H9 (cell line): ENCODE measurements at places on chromosomes 4 and X. TPM values are rescaled to one million over a fixed set of nuclear protein-coding genes. Genes with fewer than 3 reads are reported as not detected.

- no peaks in the 10 kb centered on the region for H3K27me3 ChIP-seq
- no peak overlapping the region for H3K4me3 ChIP-seq
- DNase-seq = no peak
Observed at GRCh38 chrX:78708816-78709215, 38.7 kb upstream of the LPAR4 start.

GRCh38 chrX:95678679-95679078 lies 1006.0 kb upstream of the DIAPH2 start:
- H3K4me1 ChIP-seq = no peaks in the 10 kb centered on the region; the same call in 1 of the 2 replicates
- no peak overlapping the region for H3K27ac ChIP-seq
- no peaks in the 10 kb centered on the region for H3K27me3 ChIP-seq
- DNase-seq = no peak

GRCh38 chr4:104205116-104205515 lies 289.6 kb downstream of the CXXC4 start:
- no peak for DNase-seq
- H3K4me3 ChIP-seq = no peak overlapping the region
- H3K4me1 ChIP-seq = no peaks in the 10 kb centered on the region

GRCh38 chr4:151766691-151767090 lies 5.9 kb upstream of the GATB start:
- no peak overlapping the region for H3K27ac ChIP-seq
- no peaks in the 10 kb centered on the region for H3K27me3 ChIP-seq
- DNase-seq = no peak
- no peaks in the 10 kb centered on the region for H3K36me3 ChIP-seq
- no peak overlapping the region for H3K4me3 ChIP-seq

- DNase-seq = no peak
- no peaks in the 10 kb centered on the region for H3K27me3 ChIP-seq
- H3K36me3 ChIP-seq = peaks cover 4% of the 10 kb centered on the region; the same call in 1 of the 3 replicates
- H3K4me1 ChIP-seq = 0 out of 2 replicates have a peak, but pooled peaks cover 5% of the 10 kb centered on the region
Observed at GRCh38 chr4:138327338-138327737, 85.2 kb upstream of the SLC7A11 start.

- H3K36me3 ChIP-seq = no peaks in the 10 kb centered on the region
- H3K27me3 ChIP-seq = no peaks in the 10 kb centered on the region
- H3K4me3 ChIP-seq = no peak overlapping the region
- no peaks in the 10 kb centered on the region for H3K4me1 ChIP-seq
- DNase-seq = no peak
- no peak overlapping the region for H3K27ac ChIP-seq
Observed at GRCh38 chrX:38275615-38276014, 51.7 kb downstream of the RPGR start.

- no peak for DNase-seq
- H3K4me1 ChIP-seq = no peaks in the 10 kb centered on the region
- no peak overlapping the region for H3K4me3 ChIP-seq
Observed at GRCh38 chrX:24777660-24778059, 83.9 kb downstream of the POLA1 start.

DNA sequence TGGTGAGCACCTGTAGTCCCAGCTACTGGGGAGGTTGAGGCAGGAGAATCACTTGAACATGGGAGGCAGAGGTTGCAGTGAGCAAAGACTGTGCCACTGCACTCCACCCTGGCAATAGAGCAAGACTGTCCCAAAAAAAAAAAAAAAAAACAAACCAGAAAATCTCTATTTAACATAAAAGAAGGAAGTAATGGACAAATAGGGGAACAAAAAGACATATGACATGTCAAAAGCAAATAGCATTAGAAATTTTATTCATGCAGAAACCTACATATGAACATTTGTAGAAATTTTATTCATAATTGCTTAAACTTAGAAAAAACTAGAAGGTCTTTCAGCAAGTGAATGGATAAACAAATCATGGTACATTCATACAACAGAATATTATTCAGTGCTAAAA lies 97.1 kb upstream of the SH3RF1 start:
- DNase-seq = no peak
- H3K4me3 ChIP-seq = no peak overlapping the region
- no peaks in the 10 kb centered on the region for H3K27me3 ChIP-seq
- no peaks in the 10 kb centered on the region for H3K4me1 ChIP-seq
- peaks cover 11% of the 10 kb centered on the region for H3K36me3 ChIP-seq

GRCh38 chrX:137164329-137164728 lies 130.5 kb upstream of the GPR101 start:
- H3K36me3 ChIP-seq = no peaks in the 10 kb centered on the region
- no peak overlapping the region for H3K4me3 ChIP-seq
- DNase-seq = no peak

DNA sequence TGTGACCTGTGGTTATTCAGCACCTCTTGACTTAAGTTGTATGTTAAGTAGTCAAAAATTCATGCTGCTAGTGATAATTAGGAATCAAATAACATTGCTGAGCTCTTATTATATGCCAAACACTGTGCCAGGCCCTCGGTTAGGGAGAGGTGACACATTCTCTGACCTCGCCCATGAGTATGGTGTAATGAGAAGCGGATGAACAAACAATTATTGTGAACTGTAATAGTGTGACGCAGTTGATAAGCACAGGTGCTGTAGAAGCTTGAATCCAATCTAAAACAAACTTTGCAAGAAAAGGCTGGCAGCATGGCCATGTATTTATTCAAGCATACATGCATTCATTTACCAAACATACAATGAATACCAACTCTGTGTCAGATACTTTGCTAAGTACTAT lies 303.5 kb upstream of the HS3ST1 start:
- no peak overlapping the region for H3K4me3 ChIP-seq
- H3K36me3 ChIP-seq = no peaks in the 10 kb centered on the region
- no peak overlapping the region for H3K27ac ChIP-seq
- H3K27me3 ChIP-seq = no peaks in the 10 kb centered on the region
- H3K4me1 ChIP-seq = no peaks in the 10 kb centered on the region

GRCh38 chr4:188452097-188452496 lies 312.9 kb downstream of the TRIML1 start:
- H3K4me1 ChIP-seq = peaks cover 6% of the 10 kb centered on the region
- no peak overlapping the region for H3K27ac ChIP-seq
- no peak for DNase-seq
- no peak overlapping the region for H3K4me3 ChIP-seq

GRCh38 chrX:77945910-77946545 lies 23.4 kb downstream of the PGAM4 start:
- H3K4me3 ChIP-seq = no peak overlapping the region
- H3K36me3 ChIP-seq = 0 out of 2 replicates have a peak, but pooled peaks cover 4% of the 10 kb centered on the region
- no peaks in the 10 kb centered on the region for H3K27me3 ChIP-seq
- no peak overlapping the region for H3K27ac ChIP-seq
- H3K4me1 ChIP-seq = no peaks in the 10 kb centered on the region

GRCh38 chrX:119130911-119131310 lies 3.3 kb upstream of the KIAA1210 start:
- H3K4me3 ChIP-seq = no peak overlapping the region
- H3K4me1 ChIP-seq = no peaks in the 10 kb centered on the region

GRCh38 chr4:187780070-187780469 lies 215.5 kb upstream of the ZFP42 start:
- no peak for DNase-seq
- peaks cover 20% of the 10 kb centered on the region for H3K36me3 ChIP-seq
- no peak overlapping the region for H3K27ac ChIP-seq
- no peak overlapping the region for H3K4me3 ChIP-seq

- H3K4me1 ChIP-seq = peaks cover 3% of the 10 kb centered on the region; the same call in 1 of the 2 replicates
- no peak overlapping the region for H3K4me3 ChIP-seq
- no peak overlapping the region for H3K27ac ChIP-seq
- H3K27me3 ChIP-seq = no peaks in the 10 kb centered on the region
Observed at GRCh38 chr4:103306870-103307375, 108.8 kb upstream of the CENPE start.

DNA sequence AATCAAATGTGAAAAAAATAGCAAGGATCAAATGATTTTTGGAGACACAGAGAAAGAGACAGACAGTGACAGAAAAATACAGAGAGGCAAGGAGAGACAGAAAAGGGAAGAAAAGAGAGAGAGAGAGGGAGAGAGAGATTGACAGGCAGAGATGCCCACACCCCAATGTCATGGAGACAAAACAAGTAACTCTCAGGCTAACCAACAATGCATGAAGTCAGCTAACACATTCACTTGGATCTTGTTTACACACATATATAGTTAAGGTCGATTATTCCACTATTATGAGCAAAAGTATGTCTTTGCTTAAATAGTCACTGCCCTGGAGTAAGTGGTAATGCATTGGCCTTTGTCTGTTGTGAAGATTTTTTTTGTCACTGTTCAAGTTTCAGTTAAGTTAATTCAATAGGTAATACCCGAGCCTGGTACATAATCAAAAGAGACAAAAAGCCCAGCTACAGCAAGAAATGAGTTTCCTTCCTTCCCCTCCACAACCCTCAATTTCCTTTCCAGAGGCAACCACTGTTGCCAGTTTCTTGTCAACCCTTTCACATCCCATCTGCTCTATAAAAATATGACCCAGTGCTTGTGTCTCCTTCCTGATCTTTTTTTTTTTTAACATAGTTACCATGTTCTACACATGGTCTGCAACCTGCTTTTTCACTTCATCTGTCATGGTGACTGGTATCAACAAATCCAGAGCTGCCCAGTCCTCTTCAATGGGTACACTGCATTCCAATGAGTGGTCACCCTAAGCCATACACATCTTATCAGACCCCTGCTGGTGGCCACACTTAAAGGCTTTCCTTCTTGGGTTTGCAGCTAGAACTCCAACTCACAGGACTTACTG lies 52.1 kb downstream of the PROM1 start:
- DNase-seq = no peak
- no peaks in the 10 kb centered on the region; the same call in 1 of the 2 replicates for H3K36me3 ChIP-seq
- H3K27me3 ChIP-seq = no peaks in the 10 kb centered on the region
- H3K4me3 ChIP-seq = no peak overlapping the region

GRCh38 chr4:158159054-158159717 lies 13.6 kb downstream of the GASK1B start:
- no peak overlapping the region for H3K27ac ChIP-seq
- no peaks in the 10 kb centered on the region for H3K27me3 ChIP-seq
- no peaks in the 10 kb centered on the region for H3K36me3 ChIP-seq
- no peak overlapping the region for H3K4me3 ChIP-seq
- no peak for DNase-seq

- H3K4me1 ChIP-seq = no peaks in the 10 kb centered on the region
- no peaks in the 10 kb centered on the region for H3K27me3 ChIP-seq
- DNase-seq = no peak
- peaks cover 5% of the 10 kb centered on the region; the same call in 1 of the 2 replicates for H3K36me3 ChIP-seq
- no peak overlapping the region for H3K27ac ChIP-seq
Observed at GRCh38 chrX:118660085-118660484, 67.3 kb upstream of the IL13RA1 start.

GRCh38 chrX:23341452-23341851 lies 6.8 kb downstream of the PTCHD1 start:
- no peak overlapping the region for H3K27ac ChIP-seq
- DNase-seq = peak; percentile 74
- H3K27me3 ChIP-seq = no peaks in the 10 kb centered on the region
- no peaks in the 10 kb centered on the region for H3K36me3 ChIP-seq
- peaks cover 4% of the 10 kb centered on the region for H3K4me1 ChIP-seq

DNA sequence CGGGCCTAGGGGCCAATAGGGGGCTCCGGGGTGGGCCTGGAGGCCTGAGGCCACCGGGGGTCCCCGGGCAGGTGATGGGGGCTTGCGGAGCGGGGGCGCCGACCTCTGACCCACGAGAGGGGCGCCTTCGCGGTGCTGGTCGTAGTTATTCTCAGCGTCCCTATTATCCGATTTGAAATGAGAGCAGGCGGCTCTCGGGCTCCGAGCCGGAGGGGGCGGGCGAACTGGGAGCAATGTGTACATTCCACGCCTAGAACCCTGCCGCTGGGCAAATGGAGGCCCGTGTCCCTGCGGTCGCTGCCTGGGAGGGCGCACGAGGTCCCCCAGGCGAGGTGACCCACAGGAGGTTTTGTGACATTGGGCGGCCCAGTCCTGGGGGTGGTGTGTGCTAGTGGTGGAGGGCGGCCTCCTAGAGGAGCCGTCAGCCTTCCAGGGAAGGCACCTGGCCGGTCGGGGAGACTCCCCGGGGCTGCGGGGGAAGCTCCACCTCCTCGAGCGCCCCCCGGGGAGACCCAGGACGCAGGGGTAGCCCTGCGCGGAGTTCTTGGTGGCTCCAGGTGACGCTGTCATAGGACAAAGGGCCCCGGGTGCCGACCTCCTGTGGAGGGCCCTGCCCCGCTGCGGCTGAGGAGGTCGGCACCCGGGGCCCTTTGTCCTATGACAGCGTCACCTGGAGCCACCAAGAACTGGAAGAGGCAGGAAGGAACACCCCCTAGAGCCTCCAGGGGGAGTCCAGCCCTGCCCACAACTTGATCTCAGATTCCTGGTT lies 102.6 kb upstream of the PRKX start:
- peaks cover 2% of the 10 kb centered on the region; the same call in 1 of the 2 replicates for H3K4me1 ChIP-seq
- H3K27ac ChIP-seq = no peak overlapping the region
- no peaks in the 10 kb centered on the region for H3K27me3 ChIP-seq
- H3K36me3 ChIP-seq = peaks cover 22% of the 10 kb centered on the region
- peak overlapping the region; percentile 84 for H3K4me3 ChIP-seq

GRCh38 chrX:54811301-54811885 lies 3.8 kb downstream of the MAGED2 start:
- no peaks in the 10 kb centered on the region for H3K4me1 ChIP-seq
- no peaks in the 10 kb centered on the region for H3K27me3 ChIP-seq
- H3K27ac ChIP-seq = no peak overlapping the region
- no peak for DNase-seq

- DNase-seq = no peak
- no peak overlapping the region for H3K4me3 ChIP-seq
- peaks cover 12% of the 10 kb centered on the region; the same call in 1 of the 2 replicates for H3K36me3 ChIP-seq
Observed at GRCh38 chrX:53266914-53267313, 14.5 kb downstream of the IQSEC2 start.

GRCh38 chr4:57443787-57444186 lies 333.6 kb upstream of the IGFBP7 start:
- H3K27ac ChIP-seq = no peak overlapping the region
- no peaks in the 10 kb centered on the region for H3K36me3 ChIP-seq
- H3K4me1 ChIP-seq = no peaks in the 10 kb centered on the region

- no peak for DNase-seq
- no peaks in the 10 kb centered on the region for H3K27me3 ChIP-seq
- no peak overlapping the region for H3K27ac ChIP-seq
- H3K4me3 ChIP-seq = no peak overlapping the region
Observed at GRCh38 chr4:184251670-184251980, 34.0 kb upstream of the ENPP6 start.

DNA sequence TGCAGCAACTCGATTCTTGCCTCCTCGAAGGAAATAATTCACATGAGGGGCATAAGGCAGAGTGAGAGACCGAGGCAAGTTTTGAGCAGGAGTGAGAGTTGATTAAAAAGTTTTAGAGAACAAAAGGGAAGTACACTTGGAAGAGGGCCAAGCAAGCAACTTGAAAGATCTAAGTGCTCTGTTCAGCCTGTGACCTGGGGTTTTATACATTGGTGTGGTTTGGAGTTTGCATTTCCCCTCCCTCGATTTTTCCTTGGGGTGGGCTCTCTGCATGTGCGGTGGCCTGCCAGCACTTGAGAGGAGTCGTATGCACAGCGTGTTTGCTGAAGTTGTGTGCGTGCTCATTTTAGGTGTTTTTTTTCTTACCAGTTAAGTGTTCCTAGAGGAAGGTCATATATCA lies 356.4 kb downstream of the KLHL4 start:
- no peaks in the 10 kb centered on the region for H3K27me3 ChIP-seq
- no peaks in the 10 kb centered on the region for H3K4me1 ChIP-seq
- no peak for DNase-seq
- H3K4me3 ChIP-seq = no peak overlapping the region
- H3K27ac ChIP-seq = no peak overlapping the region

ARHGAP36 gene
- total RNA-seq = 0.13 and 0.37 TPM in 2 replicates

PNMA5 gene
- total RNA-seq = 0.07 TPM in 1 of 2 replicates, not detected in the other

MORF4L2 gene
- 367 and 378 TPM in 2 replicates for total RNA-seq

GPR50 gene
- total RNA-seq = 11.9 and 12.2 TPM in 2 replicates

ADH1B gene
- total RNA-seq = not detected in 2 replicates

HPGDS gene
- total RNA-seq = not detected in 2 replicates

MTNR1A gene
- 0.57 and 0.97 TPM in 2 replicates for total RNA-seq

AMTN gene
- total RNA-seq = not detected in 2 replicates

NLGN3 gene
- total RNA-seq = 3.5 and 3.6 TPM in 2 replicates

C4orf36 gene
- 1.8 and 2.2 TPM in 2 replicates for total RNA-seq

RNF212 gene
- 3.0 and 3.3 TPM in 2 replicates for total RNA-seq

XAGE1B gene
- total RNA-seq = not detected in 2 replicates
